ENCODE measurements at places on chromosomes 16 and 17.
A peak's percentile ranks its signal among the peaks of the same experiment; 100 is the strongest.

DNA sequence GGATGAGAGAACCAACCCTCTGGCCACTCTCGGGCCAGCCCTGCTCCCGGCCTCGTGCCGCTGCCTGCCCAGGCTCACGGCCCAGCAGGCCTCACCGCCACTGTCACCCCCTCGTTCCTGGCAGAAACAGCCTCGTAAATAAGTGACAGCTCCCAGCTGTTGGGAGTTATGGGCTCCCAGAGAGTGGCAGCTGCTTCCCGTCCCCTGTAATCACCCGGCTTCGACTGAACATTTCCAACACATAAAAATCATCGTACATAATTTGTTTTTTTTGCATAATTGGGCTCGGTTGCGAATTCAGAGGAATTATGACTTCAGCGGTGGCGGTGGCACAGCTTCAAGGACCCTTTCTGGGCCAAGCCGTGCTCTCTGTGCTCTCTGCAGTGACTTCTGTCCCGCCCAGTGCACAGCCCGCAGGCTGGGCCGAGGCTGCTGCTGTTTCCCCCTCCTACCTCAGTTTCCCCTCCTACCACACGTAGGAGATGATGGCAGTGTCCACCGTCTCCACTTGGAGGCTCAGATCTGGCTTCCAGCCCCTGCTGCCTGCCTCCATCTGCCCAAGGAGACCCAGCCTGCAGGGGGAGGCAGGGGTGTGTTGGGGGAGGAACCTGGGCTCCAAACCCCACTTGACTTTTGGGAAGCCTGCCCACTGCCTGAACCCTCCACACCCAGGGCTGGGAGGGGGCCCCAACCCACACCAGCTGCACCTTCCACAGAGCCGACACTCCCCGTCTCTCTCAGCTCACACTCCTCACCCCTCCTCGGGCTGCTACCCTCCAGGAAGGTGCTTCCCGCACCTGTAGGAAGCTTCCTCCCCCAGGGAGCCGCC, 84.9 kb downstream of the RTN4RL1 start:
- no peak for DNase-seq

DNA sequence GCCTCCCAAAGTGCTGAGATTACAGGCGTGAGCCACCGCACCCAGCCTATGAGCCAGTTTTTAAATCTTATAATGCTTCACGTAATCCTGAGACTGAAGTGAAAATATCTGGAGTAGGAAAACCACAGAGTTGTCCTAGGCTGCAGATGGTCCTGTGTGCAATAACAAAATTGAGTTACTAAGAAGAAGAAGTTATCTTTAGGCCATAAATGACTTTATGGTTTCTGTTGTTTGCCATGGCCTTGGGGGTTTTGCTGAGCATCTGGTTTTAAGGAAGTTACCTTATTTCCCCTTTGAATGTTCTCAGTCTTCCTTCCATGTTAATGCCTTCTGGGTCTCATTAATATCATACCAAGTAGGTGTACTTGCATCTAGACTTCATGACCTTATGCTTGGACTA, 16.5 kb downstream of the NMT1 start:
- DNase-seq: no peak

GRCh38 chr17:49996121-49996494, 1.1 kb upstream of the DLX3 start:
- no peak for DNase-seq

GRCh38 chr17:36791942-36792475, 145.3 kb upstream of the LHX1 start:
- no peak for DNase-seq

- no peak for DNase-seq
Observed at GRCh38 chr17:42177684-42178083, 3.3 kb downstream of the KCNH4 start.

DNA sequence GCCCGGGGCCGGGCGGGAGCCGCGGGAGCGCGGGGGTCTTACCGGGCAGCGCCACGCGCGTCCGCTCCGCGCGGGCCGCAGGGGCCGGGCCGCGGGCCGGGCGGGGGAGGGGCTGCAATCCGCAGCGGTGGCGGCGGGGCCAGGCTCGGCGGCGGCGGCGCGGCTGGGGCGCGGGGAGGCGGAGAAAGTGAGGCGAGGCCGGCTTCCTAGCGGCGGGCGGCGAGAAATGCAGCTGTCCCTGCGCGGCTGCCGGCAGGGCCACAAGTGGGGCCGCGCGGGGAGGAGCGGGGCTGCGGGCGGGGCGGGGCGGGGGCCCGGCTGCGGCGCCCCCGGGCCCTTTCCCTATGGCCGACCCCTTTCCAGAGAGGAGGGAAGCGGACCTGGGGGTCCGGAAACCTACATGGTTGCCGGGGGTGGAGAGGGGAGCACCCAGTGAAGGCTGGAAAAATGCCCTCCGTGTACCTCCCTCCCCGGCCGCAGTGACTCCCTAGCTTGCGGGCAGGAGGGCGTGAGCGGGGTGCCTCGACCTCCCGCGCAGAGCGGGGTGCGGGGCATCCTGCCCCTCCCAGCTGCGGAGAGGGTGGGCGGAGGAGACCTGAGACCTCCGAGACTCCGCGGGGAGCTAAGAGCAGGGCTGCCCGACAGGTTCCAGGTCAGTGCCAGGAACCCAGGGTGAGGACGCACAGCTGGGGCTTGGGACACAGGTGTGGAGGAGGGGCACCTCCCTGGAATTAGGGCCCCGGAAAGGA, at the start of gene CUEDC1:
Gene CUEDC1, minus strand, starts transcription at position 230 of the 749 bp plus-strand sequence. CDS start 69,848 bp downstream, outside the sequence.
- DNase-seq: peak; percentile 72

DNA sequence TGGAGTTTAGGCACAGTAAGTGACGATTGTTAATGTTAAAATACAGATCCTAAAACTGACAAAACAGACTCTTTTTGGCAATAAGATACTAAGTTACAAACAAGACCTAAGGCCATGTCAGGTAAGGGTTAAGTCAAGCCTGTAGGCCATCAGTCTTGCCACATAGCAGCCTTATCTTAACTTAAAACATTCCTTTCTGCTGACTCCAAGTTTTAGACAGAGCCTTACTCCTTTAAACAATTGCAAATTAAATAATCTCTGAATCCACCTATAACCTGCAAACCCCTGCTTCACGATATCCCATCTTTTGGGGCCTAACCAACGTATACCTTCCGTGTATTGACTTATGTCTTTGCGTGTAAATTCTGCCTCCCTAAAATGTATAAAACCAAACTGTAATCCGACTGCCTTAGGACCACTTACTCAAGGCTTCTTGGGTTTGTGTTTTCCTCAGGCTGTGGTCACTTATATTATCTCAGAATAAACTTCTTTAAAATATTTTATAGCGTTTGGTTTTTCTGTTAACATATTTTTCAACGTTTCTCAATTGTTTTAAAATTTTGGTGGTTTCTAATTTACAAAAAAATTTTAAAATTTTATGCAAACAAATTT, 64.4 kb downstream of the EFCAB5 start:
- peak; percentile 36 for DNase-seq

GRCh38 chr17:61362852-61363600, 36.6 kb upstream of the TBX2 start:
- no peak for DNase-seq

DNA sequence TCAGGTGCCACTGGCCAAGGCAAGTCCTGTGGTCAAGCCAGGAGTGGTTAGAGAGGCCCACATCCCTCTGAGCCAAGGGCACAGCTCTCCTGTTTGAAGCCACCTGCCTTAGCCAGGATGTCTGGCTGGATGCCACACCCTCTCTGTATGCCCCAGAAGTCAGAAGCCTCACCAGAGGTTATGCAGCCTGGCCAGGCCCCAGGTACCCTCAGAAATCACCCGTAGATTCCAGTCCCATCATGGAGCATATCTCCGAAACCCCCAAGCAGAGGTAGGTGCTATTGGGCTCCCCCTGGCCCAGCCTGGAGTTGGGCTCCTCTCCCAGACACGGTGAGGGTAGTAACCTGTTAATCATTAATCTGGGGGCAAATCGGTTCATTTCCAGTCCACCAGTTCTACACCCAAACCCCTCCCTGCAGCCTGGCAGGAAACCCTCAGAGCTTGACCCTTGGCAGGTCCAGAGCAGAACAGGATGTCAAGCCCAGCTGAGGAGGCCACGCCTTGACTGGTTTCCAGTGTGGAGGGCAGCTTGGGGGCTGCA, 60.6 kb upstream of the TMEM97 start:
- DNase-seq: no peak

DNA sequence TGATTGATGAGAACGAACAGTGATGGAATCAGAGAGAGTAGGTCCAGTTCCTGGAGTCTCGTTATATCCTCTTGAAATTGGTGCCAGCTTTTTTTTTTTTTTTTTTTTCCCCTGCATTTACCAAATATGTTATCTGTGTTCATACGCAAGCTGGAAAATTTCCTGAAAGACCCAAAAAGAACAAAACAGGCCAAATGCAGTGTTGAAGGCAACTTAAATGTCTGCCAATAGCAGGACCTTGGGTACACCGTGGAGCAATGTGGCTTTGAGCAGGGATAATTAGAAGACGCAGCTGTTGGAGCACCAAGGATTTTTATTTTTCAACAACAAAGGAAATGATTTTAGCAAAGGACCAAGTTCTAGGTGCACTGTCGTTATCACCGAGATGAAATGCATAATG, 105.0 kb downstream of the ABCC6 start:
- DNase-seq: no peak

DNA sequence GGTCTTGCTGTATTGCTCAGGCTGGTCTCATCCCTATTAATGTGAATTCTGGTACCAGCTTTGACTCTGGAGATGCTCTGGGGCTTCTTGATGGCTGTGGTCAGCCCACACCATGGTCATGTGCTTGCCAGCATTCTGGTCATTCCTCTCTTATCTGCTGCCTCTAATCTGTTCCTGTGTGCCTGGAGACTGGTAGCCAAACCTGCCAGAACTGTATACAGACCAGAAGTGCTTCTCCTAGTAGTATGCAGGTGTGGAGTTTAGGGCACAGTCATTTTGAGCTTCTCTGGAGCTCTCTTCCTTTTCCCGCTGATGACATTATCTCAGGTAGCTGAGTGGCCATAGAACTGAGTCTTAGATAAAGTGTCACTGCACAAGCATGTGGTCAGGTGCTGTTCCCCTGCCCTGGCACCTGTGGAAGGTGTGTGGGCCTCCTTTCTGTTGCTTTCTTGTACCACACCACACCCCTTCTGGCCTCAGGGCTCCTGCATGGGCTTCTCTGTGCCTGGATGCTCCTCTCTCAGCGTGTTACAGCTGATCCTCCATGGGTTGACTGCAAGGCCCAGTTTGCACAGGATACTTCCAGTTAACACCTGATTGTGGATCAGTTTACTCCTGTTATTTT, 162.7 kb downstream of the SPECC1 start:
- peak; percentile 47 for DNase-seq

DNA sequence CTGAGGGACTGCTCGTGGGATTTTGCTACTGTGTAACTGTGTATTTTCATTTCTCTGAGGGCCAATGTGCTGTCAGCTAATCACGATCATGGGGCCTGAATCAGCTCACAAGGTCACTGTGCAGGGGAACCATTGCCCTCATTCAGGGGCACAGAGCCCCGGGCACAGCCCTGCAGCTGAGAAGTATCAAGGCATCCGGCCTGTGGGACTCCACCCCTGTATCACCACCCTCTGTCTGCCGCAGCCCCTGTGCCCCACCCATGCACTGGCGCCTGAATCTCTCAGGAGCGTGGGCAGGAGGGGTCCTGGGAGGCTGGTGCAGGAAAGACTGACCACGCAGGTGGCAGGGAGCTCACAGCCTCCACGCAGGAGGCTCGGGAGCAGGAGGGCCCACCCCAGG, 43.4 kb upstream of the RASD1 start:
- no peak for DNase-seq

- DNase-seq: peak; percentile 93
Observed at GRCh38 chr16:3157229-3158025, 22.6 kb downstream of the ZNF213 start.

DNA sequence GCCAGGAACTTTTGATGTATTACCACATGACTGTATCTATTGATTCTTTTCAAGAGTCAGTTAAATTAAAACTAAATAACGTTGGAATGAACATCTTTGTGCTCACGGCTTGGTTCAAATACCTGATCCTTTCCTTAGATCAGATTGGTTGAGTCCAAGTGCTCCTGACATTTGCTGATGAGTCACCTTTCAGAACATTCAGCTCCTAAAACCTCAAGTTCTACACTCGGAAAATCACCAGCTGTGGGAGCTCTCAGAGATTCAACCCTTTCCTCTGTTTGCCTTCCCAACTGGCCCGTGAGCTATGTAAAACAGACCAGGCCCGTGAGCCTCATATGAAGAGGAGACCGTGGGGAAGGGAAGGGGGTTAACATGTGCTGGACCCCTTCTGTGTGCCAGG, 68.1 kb downstream of the RTN4RL1 start:
- peak; percentile 40 for DNase-seq

DNA sequence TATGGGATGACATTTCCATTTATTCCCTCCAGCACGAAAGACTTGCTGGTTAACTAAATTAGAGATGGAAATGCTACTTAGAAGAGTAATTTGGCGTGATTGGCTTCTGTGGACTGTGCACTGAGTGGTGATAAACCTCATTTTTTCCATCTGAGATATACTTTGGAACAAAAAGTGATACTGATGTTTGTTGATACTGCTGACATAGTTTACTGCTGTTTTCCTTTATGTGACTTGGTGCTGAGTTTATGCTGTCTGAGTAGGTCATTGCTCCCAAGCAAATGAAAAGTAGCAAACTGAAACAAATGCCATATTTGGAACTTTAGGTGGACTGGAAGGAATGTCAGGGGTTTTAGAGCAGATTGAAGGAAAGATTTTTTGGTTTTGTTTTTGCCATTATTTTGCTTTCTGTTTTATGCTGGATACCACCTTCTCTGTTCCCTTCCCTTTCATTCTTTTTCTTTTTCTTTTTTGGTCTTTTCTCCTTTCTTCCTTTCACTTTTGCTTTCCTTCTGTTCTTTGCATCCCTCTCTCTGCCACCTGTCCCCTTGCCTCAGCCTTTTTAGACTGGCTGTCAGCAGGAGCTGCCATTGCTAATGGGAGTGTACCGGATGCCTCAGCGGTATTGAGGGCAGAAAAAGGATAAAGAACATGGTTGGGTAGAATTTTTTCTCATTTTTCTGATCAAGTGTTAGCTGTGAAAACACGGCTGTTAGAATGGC, 41.8 kb downstream of the NUP93 start:
- DNase-seq: peak; percentile 51

GRCh38 chr17:77107506-77108433, 33.0 kb upstream of the SEC14L1 start:
- DNase-seq: peak; percentile 65

DNA sequence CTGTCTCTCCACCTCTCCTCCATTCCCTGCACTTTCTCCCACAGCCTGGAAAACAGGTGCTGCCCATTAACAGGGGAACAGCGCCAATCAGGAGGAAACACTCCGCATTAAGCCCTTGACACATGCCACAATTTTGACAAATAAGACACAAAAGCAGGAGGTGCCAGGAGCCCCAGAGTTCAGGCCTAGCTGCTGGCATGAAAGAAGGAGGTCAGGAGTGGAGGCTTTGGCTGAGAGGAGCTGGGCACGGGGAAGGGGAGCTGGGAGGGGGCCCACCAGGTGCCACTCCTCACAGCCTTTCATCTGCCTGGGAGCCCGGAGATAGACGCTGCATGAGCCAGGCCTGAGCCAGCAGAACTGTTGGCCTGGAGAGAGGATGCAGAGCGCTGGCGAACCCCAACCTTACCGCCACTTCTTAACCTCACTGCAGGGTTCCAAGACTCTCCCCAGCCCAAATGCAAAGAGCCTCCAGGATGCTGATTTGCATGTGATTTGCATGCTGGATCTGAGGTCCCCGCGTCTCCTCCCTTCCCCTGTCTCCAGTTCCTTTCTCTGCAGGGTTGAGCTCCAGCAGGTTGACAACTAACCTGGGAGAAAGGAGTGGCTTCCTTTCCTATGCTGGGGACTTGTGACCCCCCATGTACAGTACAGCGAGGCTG, 139.8 kb upstream of the SDK2 start:
- DNase-seq: no peak

GRCh38 chr17:74001145-74001544, 202.3 kb upstream of the RPL38 start:
- DNase-seq: no peak

Measured in EH (cell line).